Naive thymus-derived CD8-positive, alpha-beta T cell (primary cell): ENCODE measurements at places on chromosomes 7 and 10.
A peak's percentile ranks its signal among the peaks of the same experiment; 100 is the strongest.

DNA sequence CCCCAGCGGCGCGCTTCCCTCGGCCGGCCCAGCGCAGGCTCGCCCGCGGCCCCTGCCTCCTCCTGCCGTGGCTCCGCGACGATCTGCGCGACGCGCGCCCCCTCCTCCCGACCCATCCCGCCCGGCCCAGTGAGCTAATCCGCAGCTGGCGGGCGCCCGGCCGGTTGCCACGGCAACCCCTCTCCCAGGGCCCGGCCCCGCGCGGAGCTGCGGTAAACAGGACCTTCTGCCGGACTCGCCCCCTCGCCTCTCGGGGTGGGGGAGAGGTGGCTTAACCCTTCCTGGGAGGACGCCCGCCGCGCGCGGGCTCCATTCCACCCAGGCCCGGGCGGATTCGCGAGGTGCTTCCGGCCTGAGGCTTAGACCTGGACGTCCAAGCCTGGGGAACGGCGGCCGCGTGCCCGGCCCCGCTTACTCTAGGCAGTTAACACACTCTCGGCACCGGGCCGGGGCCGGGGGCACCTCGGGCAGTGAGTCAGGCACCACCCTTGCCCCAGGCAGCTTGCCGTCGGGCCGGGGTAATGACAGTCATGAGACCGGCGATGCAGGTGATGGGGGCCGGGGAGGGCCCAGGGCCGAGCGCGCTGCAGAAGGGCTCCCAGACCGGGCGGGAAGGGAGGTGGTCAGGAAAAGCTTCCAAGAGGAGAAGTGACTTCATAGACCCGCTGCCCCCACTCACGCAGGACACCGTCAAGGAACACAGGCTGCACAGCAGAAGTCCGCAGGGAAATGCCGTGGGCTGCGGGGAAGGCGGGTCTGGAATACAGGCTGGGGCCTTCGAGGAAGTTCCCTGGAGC lies at the start of gene DENND2A:
Gene DENND2A (minus strand): TSS at position 87 of the 797 bp plus-strand sequence. CDS start 38,416 bp downstream, outside the sequence.
- peaks cover 39% of the 10 kb centered on the region for H3K27me3 ChIP-seq
- DNase-seq: no peak
- peaks cover 18% of the 10 kb centered on the region for H3K4me1 ChIP-seq

DNA sequence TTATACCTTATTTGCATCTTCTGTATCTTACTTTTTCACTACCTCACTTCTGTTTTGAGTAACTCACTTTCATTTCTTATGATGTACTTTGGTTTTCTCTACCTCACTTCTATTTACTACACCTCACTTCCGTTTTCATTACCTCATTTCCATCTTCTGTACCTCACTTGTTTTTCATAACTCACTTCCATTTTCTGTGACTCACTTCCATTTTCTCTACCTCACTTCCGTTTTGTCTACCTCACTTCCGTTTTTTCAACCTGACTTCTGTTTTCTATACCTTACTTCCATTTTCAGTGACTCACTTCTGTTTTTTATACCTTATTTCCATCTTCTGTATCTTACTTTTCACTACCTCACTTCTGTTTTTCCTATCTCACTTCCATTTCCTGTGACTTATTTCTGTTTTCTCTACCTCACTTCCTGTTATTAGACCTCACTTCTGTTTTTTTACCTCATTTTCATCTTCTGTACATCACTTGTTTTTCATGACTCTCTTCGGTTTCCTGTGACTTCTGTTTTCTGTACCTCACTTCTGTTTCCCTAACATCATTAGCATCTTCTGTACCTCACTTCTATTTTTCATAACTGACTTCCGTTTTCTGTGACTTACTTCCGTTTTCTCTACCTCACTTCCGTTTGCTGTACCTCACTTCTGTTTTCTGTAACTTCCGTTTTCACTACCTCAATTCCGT lies 493.1 kb upstream of the AKR1E2 start:
- no peak overlapping the region for H3K27ac ChIP-seq
- peaks cover 2% of the 10 kb centered on the region for H3K27me3 ChIP-seq
- H3K4me1 ChIP-seq: no peaks in the 10 kb centered on the region
- no peak overlapping the region for H3K4me3 ChIP-seq
- no peak for DNase-seq

DNA sequence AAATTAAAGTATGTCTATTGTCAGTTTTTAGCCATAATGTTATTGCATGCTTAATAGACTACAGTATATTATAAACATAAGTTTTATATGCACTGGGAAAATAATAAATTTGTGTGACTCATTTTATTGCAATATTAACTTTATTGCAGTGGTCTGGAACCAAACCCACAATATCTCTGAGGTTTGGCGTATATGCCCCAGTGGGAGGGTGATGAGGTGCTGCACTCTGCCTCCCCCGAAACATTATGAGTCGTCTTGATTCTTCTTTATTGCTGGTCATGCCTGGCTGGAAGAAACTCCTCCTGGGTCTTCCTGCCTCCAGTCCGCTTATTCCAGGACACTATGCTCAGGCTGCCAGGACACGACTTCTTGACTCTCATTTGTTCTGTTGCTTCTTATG lies 88.4 kb downstream of the MTPN start:
- no peak for DNase-seq
- H3K27me3 ChIP-seq: peaks cover 5% of the 10 kb centered on the region
- no peaks in the 10 kb centered on the region for H3K4me1 ChIP-seq
- H3K27ac ChIP-seq: no peak overlapping the region
- no peaks in the 10 kb centered on the region for H3K36me3 ChIP-seq
- no peak overlapping the region for H3K4me3 ChIP-seq

DNA sequence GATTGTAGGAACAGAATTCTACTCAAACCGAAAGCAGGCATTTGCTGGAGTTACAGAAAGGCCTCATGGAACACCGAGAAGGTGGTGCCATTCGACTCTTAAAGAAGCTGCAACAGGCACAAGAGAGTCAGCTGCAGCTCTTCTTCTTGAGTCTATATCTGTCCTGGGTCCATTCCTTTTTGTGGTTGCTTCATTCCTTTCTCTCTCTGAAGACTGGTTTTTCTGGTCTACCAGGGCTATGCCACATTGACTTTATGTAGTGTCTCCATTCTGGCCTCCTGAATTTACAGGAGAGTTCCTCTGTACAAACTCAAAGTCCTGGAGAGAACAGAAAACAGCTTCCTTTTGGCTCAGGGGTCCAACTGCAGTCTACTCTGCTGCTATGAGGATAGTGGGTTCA lies 132.8 kb downstream of the CFTR start:
- H3K4me3 ChIP-seq: no peak overlapping the region
- peaks cover 2% of the 10 kb centered on the region for H3K27me3 ChIP-seq
- no peaks in the 10 kb centered on the region for H3K4me1 ChIP-seq
- H3K27ac ChIP-seq: no peak overlapping the region

DNA sequence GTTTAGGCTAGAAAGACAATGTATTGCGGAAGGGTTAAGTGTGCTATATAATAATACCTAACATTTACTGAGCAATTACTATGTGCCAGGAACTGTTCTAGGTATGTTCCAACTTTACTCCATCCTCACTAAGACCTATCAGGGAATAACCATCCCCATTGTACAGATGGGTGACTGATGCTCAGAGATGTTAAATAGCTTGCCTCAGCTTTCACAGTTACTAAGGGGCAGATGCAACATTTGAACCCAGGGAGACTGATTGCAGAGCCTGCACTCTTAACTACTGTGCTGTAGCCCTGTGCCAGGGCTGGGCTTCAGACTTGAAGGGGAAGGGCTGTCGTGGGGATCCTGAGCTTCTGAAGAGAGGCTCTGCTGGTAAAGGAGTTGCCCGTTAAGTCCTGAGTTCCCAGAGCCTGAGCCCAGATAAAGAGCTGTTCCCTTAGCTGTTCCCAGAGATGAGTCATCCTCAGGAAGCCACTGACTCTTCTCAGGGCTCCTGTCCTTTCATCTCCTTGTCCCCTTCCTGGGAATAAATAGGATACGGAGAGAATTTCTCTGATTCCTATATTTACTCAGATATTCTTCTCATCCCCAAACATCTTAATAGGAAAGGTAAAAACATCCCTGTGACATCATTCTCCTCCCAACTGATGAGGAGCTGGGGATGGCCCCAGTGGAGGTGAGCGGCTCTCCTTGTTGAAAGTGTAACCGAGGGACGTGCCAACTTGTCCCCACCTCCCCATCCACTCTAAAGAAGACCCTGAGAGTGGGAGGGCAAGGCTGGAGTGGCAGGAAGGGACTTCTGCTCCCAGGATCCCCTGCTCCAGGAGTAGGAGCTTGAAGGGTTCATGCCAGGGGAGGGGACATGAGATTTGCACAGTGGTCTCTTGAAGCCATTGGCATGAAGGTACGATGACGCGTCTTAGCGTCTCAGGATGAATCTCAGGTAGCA lies 28.0 kb upstream of the HABP2 start:
- peaks cover 16% of the 10 kb centered on the region for H3K27me3 ChIP-seq
- H3K36me3 ChIP-seq: no peaks in the 10 kb centered on the region
- H3K27ac ChIP-seq: no peak overlapping the region
- no peak overlapping the region for H3K4me3 ChIP-seq
- H3K4me1 ChIP-seq: no peaks in the 10 kb centered on the region

DNA sequence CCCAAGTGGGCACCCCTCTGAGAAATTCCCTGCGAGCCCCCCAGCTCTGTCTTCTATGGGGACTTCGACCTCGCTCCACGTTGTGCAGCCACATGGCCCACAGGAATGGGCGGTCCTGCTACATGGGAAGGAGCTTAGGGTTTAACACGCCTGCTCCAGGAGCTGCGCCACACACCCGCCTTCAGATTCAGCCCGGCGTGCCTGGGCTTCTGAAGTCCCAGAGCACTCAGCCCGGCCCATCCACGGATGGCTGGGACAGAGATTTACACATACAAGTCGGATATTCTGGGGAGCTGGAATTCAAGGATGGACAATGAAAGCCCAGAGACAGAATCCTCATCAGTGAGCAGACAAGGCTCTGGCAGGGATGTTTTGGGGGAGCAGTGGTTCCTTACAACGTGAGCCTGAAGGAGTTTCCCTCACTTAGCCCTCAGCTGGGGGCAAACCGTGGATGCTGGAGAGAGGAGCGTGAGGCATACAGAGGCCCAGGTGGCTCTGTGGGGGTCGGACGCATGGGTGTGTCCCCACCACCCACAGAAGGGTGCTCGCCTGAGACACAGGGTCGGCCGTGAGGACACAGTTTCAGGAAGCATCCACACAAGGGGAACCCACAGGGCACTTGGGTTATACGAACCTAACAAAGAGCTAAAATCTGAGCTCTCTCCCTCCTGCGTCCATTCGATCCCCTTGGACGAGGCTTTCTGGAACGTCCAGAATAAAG lies 372.9 kb downstream of the DNAJB6 start:
- no peak for DNase-seq
- H3K27me3 ChIP-seq: peaks cover 3% of the 10 kb centered on the region
- H3K36me3 ChIP-seq: no peaks in the 10 kb centered on the region
- no peak overlapping the region for H3K4me3 ChIP-seq
- H3K27ac ChIP-seq: no peak overlapping the region

DNA sequence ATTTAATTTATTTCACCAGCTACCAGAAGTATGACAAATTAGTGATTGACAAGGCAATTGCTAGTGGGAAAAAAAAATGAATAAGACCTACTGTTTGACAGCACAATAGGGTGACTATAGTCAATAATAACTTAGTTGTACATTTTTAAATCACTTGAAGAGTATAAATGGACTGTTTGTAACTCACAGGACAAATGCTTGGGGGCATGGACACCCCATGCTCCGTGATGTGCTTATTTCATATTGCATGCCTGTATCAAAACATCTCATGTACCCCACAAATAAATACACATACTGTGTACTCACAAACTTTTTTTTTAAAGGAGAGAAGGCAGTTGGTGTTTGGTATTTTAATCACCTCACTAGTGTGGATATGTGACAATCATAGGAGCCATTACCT lies 181.1 kb downstream of the CACNB2 start:
- no peak for DNase-seq
- H3K36me3 ChIP-seq: no peaks in the 10 kb centered on the region
- no peak overlapping the region for H3K4me3 ChIP-seq
- no peak overlapping the region for H3K27ac ChIP-seq
- no peaks in the 10 kb centered on the region for H3K4me1 ChIP-seq

DNA sequence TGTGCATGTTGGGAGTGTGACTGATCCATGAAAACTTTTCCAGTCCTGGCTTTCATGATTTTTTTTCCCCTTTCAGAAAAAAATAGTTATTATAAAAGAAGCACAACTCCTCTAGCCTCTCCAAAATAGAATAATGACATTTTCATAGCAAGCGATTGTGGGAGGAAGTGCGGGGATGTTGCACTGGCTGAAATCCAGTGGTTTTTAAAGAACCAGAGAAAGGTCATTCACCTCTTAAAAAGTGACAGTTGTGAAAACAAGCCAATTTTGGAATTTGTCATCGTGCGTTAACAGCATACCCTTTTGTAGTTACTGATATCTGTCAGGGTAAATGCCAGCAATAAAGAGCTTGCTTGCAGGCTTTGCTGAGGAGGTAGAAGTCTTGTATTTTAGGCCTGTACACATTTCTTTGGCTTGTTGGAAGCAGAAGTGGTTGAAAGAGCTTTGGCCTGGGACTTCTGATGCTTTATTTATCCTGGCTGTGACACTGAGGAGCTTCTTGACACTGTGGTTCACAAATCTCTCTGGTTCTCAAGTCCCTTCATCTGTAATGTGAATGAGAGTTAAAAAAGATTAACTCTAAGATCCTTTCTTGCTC lies 545.9 kb downstream of the REEP3 start:
- DNase-seq: no peak
- no peaks in the 10 kb centered on the region for H3K4me1 ChIP-seq
- no peaks in the 10 kb centered on the region for H3K36me3 ChIP-seq
- no peak overlapping the region for H3K27ac ChIP-seq

DNA sequence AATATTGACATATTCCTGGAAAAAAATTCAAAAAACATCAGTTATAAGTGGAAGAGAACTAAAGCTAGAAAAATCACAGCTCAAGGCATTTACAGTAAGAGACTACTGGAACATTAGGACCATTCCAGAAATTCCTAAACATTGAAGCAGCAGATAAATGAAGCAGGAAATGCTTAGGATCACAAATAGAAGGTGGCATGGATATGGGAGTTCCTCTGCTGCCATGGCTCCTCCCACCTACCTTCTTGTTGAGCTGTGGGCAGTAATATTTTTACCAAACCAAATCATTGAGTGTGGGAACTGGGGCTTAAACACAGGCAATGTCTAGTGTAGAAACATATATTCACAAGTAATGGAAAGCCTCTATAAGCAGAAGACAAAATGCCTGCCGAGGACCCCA lies 292.8 kb downstream of the ANKRD7 start:
- no peak for DNase-seq
- no peak overlapping the region for H3K27ac ChIP-seq
- no peak overlapping the region for H3K4me3 ChIP-seq

- H3K27me3 ChIP-seq: peaks cover 3% of the 10 kb centered on the region
- DNase-seq: peak; percentile 19
- H3K4me1 ChIP-seq: peaks cover 5% of the 10 kb centered on the region
- no peak overlapping the region for H3K27ac ChIP-seq
These were observed 82.4 kb downstream of the ADCYAP1R1 start for GRCh38 chr7:31134246-31135188.
